ENCODE measurements at places on chromosomes 3 and 15.

- no peak for DNase-seq
Measured at GRCh38 chr3:194130807-194131589, 5.0 kb upstream of the HES1 start.

GRCh38 chr15:52280326-52281084 lies 15.1 kb downstream of the MYO5C start:
- DNase-seq: no peak

GRCh38 chr3:198079771-198080520 lies 119.9 kb downstream of the LMLN start:
- no peak for DNase-seq

- DNase-seq: no peak
Measured at GRCh38 chr15:35723852-35724251, 177.9 kb upstream of the DPH6 start.

GRCh38 chr15:73628976-73629797 lies 4.0 kb downstream of the NPTN start:
- no peak for DNase-seq

DNA sequence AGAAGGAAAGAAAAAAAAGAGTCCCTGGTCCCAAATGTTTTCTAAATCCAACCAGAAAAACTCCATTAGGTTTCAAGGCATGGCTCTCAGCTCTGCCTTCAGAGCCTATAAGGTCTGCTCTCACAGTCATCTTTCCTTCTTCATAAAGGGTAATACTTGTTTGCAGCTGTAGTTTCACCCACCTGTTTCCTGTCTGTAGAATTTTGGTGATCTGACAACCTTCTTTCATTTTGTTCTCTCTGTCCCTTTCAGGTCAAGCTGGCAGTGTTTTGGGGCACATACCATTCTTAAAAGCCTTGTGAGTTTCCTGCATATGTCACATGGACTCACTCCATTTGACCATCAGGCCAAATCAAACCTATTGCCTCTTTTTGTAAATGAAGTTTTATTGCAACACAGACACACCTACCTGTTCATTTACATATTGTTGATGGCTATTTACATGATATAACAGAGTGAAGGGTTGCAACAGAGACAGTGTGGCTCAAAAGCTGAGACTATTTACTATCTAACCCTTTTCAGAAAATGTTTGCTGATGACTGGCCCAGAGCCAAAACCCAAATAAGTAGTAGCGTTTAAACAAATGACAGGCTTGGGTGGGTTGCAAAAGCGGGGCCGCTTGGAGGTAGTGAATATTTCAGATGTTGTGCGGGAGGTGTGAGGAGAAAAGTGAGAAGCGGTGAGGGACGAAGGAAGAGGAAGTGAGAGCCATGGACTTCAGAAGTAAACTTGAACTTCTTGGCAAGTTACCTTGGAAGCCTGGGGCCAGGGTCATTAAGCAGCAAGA lies 292.7 kb upstream of the PROK2 start:
- DNase-seq: no peak

DNA sequence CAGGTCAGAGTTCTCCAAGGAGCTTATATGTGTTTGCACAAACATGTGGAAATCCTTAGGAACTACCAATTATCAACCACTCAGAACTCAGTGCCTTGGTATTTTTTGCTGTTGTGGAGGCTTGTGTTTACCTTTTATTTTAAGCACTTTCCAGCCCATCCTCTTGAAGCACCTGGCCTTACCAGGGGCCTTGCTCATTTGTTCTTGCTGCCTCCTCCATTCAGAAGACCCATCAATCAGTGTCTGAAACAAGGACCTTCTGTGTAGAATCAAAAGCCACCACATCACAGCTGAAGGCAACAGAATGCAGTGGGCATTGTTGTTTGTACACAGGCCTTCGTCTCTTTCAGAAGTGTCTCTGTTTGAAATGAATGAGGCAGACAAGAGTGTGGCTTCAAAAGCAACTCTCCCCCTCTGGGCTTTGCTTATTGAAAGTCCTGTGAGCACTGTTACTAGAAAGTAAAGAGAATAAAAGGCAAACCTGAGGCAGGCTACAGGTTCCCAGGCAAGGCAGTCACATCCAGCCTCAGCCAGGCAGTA lies 24.5 kb upstream of the LIPC start:
- no peak for DNase-seq

GRCh38 chr15:70723122-70723422 lies 40.3 kb downstream of the UACA start:
- DNase-seq: no peak

GRCh38 chr3:38964646-38965045 lies 87.1 kb downstream of the SCN11A start:
- DNase-seq: no peak

DNA sequence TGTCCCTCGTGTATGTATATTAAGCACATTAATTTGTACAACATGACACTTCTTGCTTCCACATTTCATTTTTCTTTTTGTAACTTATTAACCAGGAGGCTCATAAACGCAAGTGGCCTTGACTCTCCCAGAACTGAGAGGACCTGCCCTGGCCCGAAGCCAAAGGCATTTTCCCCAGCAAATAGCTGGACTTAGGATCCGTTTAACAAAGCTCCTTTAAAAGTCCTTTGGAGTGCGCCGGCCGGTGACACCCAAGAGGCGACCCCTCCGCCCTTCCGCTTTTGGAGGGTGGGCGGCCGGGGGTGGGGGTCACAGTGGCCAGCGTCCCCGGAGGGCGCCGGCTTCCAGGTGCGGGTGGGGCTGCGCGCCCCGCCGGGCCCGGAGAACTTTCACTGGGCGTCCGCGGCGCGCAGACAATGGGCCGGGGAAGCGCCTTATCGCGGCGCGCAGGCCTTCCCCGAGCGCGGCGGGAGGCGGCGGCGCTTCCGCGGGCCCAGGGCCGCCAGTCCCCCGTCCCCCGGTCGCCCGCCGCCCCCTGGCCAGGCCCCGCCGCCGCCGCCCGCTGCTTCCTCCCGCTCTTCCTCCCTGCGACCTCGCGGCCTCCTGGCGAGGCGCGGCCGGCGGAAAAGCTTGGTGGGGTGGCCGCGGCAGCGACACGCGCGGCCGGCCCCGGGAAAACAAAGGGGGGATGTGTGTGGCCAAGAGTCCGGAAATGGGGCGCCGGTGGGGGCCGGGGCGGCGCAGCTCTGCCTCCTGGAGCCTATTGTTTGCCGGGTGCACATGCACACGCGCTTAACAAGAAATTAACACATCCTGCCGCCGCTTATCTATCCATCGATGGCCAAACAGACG lies 613.4 kb downstream of the MCTP2 start:
- DNase-seq: no peak

DNA sequence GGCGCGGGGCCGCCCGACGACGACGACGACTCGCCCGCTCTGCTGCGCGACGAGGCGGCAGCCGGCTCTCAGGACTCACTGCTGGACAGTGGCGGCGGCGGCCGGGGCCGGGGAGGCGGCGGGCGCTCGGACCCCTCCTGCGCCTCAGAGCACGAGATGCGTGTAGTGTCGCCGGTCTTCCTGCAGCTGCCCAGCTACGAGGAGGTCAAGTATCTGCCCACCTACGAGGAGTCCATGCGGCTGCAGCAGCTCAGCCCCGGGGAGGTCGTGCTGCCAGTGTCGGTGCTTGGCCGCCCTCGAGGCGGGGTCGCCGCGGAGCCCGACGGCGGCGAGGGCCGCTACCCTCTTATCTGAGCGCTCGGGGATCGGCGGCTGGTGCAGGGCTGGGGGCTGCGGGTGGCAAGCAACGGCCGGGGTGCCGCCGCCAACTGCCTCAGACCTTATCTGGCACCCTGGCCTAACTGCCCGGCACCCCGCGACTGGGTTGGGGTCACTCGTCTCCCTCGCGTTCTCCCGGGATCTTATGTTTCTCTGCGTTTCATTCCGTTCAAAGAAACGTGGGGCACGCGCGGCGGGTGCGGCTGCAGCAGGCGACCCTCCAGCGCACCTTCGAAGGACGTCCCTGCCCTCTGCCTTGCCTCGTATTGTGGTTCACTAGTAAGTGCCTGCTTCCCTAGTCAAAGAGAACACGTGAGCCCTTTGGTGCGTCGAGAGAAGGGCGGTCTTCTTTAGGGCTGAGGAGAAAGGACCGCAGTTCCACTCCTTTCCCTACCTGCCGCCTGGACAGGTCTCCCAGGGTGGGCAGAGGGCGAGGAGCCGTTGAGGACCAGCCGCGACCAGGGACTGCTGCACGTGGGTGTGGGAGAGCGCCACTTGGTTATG lies 1.0 kb downstream of the C3orf80 start:
- DNase-seq: peak; percentile 12

- no peak for DNase-seq
Measured at GRCh38 chr15:39793923-39794322, 11.3 kb upstream of the FSIP1 start.

- DNase-seq: no peak
Measured at GRCh38 chr15:63453186-63453905, 51.0 kb upstream of the USP3 start.

- DNase-seq: no peak
Measured at GRCh38 chr3:159947220-159947619, 41.4 kb upstream of the IL12A start.

GRCh38 chr15:64046421-64047153 lies at the start of gene DAPK2:
DAPK2 (minus strand) TSS chr15:64046485; CDS start chr15:64040261, 6,224 bp downstream.
- DNase-seq: peak; percentile 50

DNA sequence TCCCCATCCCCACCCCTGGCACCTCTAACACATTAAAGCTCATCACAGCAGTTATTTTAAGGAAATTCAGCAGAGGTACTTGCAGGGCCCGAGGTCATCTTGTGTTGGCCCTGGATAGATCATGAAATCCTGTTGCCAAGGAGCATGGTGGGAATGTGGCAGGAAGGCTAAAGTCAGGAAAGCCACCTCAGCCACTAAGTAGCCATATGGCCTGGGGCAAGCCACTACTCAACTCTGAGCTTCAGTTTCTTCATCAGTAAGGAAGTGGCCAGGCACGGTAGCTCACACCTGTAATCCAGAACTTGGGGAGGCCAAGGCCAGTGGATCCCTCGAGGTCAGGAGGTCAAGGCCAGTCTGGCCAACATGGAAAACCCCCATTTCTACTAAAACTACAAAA lies 55.9 kb downstream of the LIPC start:
- no peak for DNase-seq

- no peak for DNase-seq
Measured at GRCh38 chr3:33833408-33834095, 35.1 kb downstream of the PDCD6IP start.

GRCh38 chr15:63509955-63510940 lies 5.9 kb downstream of the USP3 start:
- no peak for DNase-seq

GRCh38 chr15:34147371-34148140 lies 45.7 kb downstream of the PGBD4 start:
- no peak for DNase-seq

GRCh38 chr3:112335434-112335781 lies 2.5 kb downstream of the CD200 start:
- no peak for DNase-seq

GRCh38 chr15:29438703-29439055 lies 169.1 kb upstream of the NSMCE3 start:
- DNase-seq: no peak

DNA sequence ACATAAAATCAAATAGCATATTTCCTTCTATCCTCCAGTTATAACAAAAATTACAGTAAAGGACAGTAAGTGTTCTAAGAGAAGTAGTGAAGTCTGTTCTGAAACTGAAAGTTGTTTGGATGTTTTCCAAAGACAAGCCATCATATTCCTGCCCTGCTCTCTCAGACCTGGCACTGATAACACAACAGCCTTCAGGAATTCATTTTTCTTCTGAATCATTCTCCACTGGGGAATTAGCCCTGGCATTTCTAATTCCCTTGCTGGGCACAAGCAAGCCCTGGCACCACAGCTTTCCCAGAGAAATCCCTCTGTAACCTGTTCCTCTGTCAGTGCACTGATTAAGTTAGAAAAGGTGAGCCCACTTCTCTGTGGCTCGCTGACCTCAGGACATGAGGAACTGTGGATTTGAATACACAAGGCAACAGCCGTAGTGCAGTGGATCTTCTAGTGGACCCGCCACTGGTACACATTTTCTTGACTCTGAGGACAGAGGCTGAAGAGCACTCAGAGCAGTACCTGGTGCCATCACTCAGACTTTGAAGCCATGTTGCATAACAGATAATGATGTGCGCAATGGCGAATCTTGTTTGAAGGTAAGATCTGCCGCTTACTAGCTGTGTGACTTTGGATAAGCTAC lies 61.6 kb downstream of the WWTR1 start:
- no peak for DNase-seq

GRCh38 chr3:23277688-23278087 lies 74.6 kb downstream of the UBE2E2 start:
- DNase-seq: no peak

DNA sequence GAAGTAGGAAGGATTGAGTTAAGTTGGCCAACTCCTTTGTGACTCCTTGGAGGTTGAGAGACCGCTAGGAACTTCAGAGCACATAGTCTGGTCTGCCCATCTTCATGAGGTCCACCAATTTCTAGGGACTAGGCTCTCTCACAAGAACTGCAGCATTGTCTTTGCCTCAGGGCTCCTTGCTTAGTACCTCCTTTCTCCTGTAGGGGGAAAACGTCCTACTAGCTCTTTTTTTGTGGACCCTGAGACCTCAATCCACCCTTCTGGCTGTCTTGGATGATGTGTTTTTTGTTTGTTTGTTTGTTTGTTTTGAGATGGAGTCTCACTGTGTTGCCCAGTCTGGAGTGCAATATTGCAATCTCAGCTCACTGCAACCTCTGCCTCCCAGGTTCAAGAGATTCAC lies 21.6 kb downstream of the REC114 start:
- no peak for DNase-seq

DNA sequence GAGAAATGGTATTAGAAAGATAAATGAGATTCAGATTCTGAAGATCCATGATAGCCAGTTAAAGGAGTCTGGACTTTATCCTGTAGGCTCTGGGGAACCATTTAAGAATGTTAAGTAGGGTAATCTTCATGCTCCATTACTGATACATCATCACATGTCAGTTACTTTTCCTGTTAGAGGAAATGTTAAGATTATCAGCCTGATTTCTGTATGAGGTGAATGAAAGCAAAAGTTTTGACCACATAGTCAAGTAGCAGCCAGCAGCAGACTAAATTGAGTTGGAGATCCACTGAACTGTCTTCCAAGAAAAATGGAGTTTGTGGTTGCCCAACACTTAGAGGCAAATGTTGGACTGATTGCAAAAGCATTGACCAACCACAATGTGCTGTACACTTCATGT lies 4.7 kb upstream of the COPB2 start:
- no peak for DNase-seq

DNA sequence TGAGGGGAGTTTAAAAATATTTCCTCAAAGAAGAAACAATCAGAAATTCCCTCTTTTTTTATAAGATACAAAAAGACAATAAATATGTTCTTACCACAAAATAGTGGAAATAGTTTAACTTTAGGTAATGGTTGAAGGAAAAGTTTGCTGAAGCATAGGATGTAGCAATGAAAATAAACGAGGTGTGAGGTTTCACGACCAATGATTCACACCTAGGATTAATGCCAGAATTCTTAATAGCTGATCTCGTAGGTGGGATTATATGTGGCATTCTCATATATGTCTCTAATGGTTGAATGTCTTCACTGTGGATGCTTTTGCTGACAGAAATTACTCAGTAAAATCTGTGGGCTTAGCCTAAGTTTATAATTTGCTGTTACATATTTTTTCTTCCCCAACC lies 467.7 kb downstream of the FGF12 start:
- DNase-seq: no peak

DNA sequence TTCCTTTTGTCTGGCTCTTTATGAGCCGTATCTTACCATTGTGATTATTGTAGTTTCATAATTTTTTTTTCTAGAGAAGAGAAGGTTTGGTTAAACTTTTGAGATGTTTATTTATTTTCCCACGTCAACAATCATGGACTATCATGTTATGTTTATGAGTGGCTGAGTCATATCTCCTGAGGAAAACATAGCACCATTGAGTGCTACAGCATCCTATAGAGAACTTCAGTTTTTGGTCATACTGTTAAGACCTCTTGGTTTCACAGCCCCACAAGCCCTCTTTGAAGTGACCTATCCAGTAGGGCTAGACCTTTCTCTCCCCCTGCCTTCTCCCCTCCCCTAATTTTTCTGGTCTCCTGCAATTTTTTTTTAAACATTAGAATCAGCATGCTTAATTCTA lies 20.8 kb downstream of the PIK3CA start:
- no peak for DNase-seq

Data from activated gamma-delta T cell (primary cell).